Stimulated activated CD4-positive, alpha-beta T cell treated with anti-CD3 and anti-CD28 coated beads, Interleukin-15, amount 100 ng/mL, for 24 hours (primary cell): ENCODE measurements at places on chromosomes 1 and 21.

- no peak for DNase-seq
Measured at GRCh38 chr1:1020000-1020404, at the start of gene AGRN. AGRN (plus strand) TSS chr1:1020120; CDS start chr1:1020173, 53 bp downstream.

- no peak for DNase-seq
Measured at GRCh38 chr1:112395256-112395820, 676 bp upstream of the CTTNBP2NL start.

GRCh38 chr1:6832531-6833188 is 47.4 kb downstream of the CAMTA1 start:
- no peak for DNase-seq

DNA sequence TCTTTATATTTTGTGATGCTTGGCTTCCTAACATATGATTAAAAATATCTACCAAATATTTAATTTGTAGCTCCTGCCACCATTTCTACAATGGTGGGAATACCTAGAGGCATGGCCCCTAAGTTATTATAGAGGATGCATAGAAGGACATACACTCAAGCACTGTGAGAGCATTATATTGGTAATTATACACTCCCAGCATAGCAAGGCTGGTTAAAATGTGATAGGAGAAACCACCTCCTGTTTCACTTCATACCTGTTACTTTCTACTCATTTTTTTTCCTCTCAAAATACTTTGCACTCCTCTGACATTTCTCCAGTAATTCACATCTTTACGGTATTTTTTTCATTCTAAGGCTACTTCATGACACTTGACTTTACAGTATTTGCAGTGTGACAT is 92.9 kb downstream of the HS2ST1 start:
- no peak for DNase-seq

- DNase-seq = no peak
Measured at GRCh38 chr1:30250338-30250983, 472.9 kb downstream of the MATN1 start.

DNA sequence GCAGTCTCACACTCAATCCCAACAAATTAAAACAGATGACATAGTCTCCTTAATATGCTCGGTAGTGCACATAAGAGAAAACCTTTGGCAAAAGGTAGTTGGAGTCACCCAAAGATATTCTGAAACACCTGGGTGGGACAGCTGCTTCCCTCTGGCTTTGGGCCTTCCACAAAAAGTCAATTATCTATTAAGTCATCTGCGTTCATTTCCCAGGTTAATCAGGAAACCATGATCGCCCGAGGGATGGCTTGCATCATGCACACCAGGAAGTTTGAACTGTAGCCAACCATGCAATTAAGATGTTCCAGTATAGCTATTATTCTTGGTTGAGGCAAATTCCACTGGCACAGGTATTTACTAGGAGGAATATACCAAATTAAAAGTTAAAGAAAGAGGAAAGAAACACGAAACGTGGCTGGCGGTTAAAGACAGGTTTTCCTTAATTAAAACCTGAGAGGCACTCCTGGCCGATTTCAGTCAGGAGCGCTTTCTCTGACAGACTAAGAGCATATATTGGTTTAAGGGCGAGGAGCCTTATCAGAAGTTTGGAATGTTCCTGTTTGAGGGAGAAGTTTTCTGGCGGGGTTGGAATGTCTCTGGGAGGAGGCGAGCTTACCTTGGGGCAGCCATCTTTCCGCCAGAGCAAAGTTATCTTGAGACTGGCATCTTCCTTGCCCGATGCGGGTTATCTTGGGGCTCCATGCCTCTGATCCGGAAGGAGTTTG is 19.9 kb downstream of the CLDN17 start:
- no peak for DNase-seq

GRCh38 chr1:1309251-1310108 is 1.1 kb downstream of the PUSL1 start:
- peak; percentile 48 for DNase-seq
